Peyer's patch (tissue), 4 donors: ENCODE measurements at places on chromosomes 2 and 18. TPM values are rescaled to one million over a fixed set of nuclear protein-coding genes. Genes with fewer than 3 reads are reported as not detected.

MOCOS gene
- total RNA-seq = 34.0 TPM

C1D gene
- total RNA-seq = 9.1 TPM

DLX2 gene
- total RNA-seq = not detected

KCTD1 gene
- total RNA-seq = 5.8 TPM

GPAT2 gene
- 0.67 TPM for total RNA-seq

FAM237A gene
- not detected for total RNA-seq

ALPP gene
- not detected for total RNA-seq

ADAM17 gene
- total RNA-seq = 45.4 TPM

KATNAL2 gene
- total RNA-seq = 2.1 TPM

SLC14A1 gene
- 1.7 TPM for total RNA-seq

ARHGEF4 gene
- 10.7 TPM for total RNA-seq

OSBPL6 gene
- total RNA-seq = 3.4 TPM

B3GNT7 gene
- total RNA-seq = 154 TPM

ZFP36L2 gene
- 90.4 TPM for total RNA-seq

- no peak for DNase-seq
These were observed 912.5 kb upstream of the CRIM1 start for GRCh38 chr2:35443087-35443486.

DNA sequence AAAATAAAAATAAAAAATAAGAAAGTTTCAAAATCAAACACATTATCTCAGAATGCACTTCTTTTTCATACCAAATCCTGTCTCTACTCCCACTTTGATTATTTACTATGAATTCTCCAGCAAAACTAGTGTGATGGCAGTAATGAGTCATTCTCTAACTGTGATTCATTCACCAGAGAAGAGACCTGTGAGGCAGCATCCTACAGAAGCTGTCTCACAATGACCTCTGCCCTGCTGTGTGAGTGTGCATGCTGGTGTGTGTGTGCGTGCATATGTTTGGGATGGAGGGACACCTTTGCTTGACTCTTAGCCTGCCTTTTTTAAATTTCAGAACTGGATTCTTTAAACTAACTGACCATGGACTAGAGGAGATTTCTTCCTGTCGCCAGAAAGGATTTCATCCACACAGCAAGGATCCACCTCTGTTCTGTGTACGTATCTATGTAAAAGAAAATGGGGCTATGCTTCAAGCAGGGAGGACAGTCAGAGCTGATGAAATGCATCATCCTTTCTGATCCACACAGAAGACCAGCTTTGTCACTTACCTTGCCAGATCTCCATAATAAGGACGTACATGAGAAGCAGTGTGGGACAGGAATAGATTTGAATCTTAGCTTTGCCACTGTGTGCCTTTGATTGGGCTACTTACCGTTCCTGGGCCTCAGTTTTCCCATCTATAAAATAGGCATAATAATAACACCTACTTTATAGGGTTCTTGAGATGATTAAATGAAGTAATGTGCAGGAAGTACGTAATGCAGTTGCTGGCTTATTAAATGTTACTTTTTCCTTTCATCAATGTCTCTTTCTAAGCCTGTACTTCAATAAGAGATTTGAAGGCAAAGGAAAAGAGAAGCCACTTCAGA, 31.2 kb downstream of the STAMBP start:
- DNase-seq = no peak

DNA sequence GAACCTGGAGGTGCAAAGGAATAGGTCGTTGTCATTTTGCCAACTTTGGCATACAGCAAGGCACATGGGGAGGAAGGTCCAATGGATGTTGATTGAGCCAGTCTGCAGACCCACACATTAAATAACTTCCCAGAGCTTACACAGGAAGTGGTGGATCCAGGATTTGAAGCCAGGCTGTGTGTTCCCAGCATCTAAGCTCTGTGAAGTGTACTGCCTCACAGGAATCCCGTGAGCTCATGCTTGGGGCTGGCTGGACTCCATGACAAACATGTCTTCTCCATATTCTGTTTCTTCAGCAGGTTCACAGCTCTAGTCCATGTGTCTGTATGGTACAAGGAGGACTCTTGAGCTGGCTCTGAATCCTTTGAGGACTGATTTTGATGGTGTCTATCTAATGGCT, 63.9 kb downstream of the KLHL29 start:
- DNase-seq = no peak

GRCh38 chr18:21743166-21743832, 2.7 kb downstream of the MIB1 start:
- DNase-seq = no peak

- no peak for DNase-seq
These were observed 52.2 kb upstream of the PTPRM start for GRCh38 chr18:7514796-7515440.

- no peak for DNase-seq
These were observed 91.5 kb downstream of the MALT1 start for GRCh38 chr18:58762781-58763171.

GRCh38 chr2:81872006-81872405, 1567.5 kb upstream of the LRRTM1 start:
- DNase-seq = no peak

DNA sequence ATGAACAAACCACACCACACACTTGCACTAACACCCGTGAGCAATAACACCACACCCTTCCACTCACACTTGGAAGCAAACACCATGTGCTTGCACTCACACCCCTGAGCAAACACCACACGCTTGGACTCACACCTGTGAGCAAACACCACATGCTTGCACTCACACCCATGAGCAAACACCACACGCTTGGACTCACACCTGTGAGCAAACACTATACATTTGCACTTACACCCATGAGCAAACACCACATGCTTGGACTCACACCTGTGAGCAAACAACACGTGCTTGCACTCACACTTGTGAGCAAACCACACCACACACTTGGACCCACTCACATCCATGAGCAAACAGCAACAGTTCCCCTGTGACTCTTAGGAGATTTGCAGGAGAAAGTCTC, 24.4 kb downstream of the SNTG2 start:
- DNase-seq = no peak

DNA sequence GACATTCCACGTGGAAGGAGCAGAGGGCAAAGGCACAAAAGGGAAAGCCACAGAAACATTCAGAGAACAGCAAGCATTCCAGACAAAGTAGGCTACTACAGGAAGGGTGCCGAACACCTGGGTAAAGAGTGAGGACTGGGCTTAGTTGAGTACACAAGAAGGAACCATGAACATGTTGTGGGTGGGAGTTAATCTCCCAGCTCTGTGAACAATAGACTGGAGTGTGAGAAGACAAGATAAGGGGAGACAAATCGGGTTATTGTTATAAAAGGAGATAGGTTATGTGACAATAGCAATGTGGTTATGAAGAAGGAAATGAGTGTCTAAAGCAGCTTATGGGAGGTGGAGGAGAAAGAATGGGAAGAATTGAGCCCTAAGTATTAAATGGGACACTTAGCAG, 70.0 kb downstream of the DPP4 start:
- DNase-seq = no peak

- no peak for DNase-seq
These were observed 2.1 kb downstream of the DCTN1 start for GRCh38 chr2:74378007-74378406.

DNA sequence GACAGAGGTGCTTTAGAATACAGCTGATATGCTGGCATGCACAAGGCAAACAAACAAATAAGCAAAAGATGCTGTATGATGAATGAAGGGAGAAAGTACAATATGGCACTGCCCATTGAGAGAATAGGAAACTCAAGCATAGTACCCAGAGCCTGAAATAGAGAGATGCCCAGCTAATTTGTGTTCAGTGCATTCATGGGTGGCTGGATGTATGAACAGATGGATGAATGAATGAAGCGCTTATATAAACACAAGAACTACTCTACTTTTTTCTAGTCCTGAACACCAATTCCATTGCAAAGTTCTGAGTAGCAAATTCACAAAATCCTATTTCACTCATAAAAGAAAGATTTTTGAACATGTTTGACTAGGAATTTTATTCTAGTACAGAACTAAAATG, 756.3 kb downstream of the SATB2 start:
- no peak for DNase-seq

- DNase-seq = no peak
These were observed 174.8 kb downstream of the PRPF40A start for GRCh38 chr2:152542337-152542994.

- DNase-seq = no peak
These were observed 25.9 kb downstream of the UBR3 start for GRCh38 chr2:169853041-169853668.

DNA sequence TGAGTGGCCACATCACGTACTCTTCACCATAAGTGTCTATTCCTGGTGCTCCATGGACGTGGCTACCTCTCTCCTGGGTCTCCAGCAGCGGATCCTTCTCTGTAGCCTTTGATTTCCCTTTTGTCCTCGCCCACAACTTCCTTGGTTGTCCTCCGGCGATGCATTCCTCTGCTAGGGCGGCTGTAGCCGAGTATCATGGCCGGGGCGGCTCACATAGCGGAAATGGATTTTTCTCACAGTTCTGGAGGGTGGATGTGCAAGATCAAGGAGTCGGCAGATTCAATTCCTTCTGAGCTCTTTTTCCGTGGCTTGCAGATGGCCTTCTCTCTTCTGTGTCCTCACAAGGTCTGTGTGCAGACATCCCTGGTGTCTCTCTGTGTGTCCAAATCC, 35.7 kb downstream of the ACKR3 start:
- DNase-seq = no peak

- DNase-seq = no peak
These were observed 245.9 kb upstream of the PXDN start for GRCh38 chr2:1990151-1990589.

GRCh38 chr2:10329880-10330699, 27.4 kb downstream of the HPCAL1 start:
- DNase-seq = peak; percentile 76

DNA sequence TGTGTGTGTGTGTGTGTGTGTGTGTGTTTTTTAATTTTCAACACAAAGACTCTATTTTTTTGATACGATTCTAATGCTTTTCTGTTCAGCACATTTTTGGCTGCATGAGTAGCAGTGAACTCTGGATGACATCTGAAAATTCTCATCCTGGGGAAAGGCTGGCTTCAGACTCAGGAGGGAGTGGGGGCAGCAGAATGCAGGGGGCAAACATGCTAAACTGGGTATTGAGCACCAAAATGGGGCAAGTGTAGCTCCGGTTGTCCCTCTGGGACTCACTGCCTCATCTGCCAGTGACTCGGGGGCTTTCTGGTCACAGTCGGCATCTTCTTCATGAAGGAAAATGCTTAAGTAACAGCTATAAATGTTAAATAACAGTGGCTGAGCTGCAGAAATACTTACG, 116.8 kb upstream of the PID1 start:
- DNase-seq = no peak

DNA sequence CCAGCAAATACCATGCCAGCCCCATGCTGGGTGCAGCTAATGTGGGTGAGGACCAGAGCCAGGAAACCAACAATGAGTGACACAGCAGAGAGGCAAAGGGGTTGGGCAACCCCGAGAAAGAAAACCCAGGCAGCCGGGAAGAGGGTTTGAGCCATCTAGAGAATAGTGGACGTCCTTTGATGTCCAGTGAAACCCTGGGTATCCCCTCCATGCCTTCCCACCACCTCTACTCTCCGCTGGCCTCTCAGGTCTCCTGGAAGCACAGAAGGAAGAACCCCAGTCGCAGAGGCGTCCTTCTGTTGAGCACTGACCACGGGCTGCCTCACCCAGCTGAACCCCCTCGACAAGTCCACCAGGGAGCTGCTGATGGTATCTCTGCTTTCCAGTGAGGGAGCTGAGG, 657.4 kb upstream of the ID2 start:
- DNase-seq = no peak

GRCh38 chr2:147398996-147399395, 445.8 kb upstream of the ACVR2A start:
- DNase-seq = no peak

DNA sequence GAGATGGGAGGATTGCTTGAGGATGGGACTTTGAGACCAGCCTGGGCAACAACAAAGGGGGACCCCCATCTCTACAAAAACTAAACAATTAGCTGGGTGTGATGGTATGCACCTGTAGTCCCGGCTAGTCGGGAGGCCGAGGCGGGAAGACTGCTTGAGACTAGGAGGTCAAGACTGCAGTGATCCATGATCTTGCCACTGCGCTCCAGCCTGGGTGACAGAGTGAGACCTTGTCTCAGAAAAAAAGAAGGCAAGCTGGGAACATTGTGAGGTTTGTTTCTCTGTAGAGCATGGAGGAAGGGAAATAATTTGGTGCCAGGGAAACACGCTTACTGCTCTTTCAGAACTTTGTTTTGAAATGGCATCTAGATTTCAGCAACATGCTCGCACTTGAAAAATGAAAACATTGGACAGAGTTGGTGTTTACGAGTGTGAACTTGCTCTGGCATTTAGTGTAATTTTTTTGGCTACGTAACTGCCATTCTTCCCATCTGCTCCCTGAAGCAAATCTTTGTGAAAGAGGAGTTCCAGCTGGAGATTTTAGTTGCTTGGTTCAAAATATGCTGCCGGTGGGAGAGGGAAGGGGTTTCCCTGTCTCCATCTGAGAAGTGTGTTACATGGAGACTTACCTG, 125.6 kb upstream of the DLX2 start:
- no peak for DNase-seq

GRCh38 chr2:31212659-31213600, 4.4 kb downstream of the CAPN14 start:
- no peak for DNase-seq

- DNase-seq = no peak
These were observed 231.0 kb upstream of the TNP1 start for GRCh38 chr2:217090884-217091283.

GRCh38 chr18:3605954-3606443, 156.0 kb downstream of the TGIF1 start:
- peak; percentile 45 for DNase-seq

- peak; percentile 69 for DNase-seq
These were observed 1.3 kb downstream of the SDC1 start for GRCh38 chr2:20223407-20224163.

DNA sequence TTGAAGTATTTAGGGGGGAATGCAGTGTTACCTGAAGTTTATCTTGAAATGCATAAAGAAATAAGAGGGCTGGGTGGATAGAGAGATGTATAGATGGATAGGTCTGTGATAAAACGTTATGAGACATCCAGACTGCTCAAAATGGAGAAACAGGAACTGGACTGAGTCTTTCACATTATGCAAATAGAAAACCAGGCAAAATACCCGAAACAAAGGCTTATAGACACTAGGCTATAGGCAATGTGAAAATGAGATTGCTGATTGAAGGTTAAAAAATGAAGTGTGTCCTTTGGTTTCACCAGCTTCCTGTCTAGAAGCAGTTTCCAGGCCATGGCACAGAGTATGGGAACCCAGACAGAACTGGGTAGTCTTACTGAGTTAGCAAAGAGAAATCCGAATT, 24.9 kb upstream of the SLC3A1 start:
- no peak for DNase-seq
